Stimulated activated CD8-positive, alpha-beta memory T cell treated with anti-CD3 and anti-CD28 coated beads, Interleukin-4, amount 100 ng/mL, for 1 hour (primary cell): ENCODE measurements at places on chromosomes 2 and 18.

DNA sequence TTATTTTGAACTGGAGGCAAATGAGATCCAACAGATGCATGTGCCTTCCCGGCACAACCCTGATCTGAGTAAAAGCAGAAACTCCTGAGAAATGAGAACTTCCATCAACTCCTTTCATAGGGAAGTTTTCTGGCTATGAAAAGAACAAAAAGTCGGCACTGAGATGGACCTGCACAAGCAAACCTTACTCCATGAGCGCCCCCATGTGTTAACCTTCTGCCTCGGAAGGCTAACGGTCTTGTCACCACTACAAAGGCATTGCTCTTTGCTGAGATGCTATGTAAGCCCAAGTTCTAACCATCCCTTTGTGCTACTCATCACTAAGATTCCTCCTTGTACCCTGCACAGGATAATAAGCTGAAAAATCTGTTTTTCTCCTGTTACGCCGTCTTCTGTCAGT lies 57.3 kb upstream of the SULT1C3 start:
- no peak for DNase-seq

GRCh38 chr18:9648431-9649163 lies 34.2 kb upstream of the PPP4R1 start:
- no peak for DNase-seq

- DNase-seq: no peak
Measured at GRCh38 chr2:30465171-30465545, 18.1 kb downstream of the LCLAT1 start.

GRCh38 chr2:159476329-159476728 lies 140.0 kb downstream of the BAZ2B start:
- no peak for DNase-seq

GRCh38 chr2:46704593-46704992 lies 211.0 kb downstream of the MCFD2 start:
- DNase-seq: no peak

- no peak for DNase-seq
Measured at GRCh38 chr18:48878471-48878870, 72.3 kb downstream of the SMAD7 start.
